Stimulated activated CD8-positive, alpha-beta memory T cell treated with anti-CD3 and anti-CD28 coated beads, Interleukin-4, amount 100 ng/mL, for 4 hours (primary cell): ENCODE measurements at places on chromosomes 4 and X.

GRCh38 chrX:154592505-154592904 lies 7.6 kb downstream of the CTAG1A start:
- no peak for DNase-seq

DNA sequence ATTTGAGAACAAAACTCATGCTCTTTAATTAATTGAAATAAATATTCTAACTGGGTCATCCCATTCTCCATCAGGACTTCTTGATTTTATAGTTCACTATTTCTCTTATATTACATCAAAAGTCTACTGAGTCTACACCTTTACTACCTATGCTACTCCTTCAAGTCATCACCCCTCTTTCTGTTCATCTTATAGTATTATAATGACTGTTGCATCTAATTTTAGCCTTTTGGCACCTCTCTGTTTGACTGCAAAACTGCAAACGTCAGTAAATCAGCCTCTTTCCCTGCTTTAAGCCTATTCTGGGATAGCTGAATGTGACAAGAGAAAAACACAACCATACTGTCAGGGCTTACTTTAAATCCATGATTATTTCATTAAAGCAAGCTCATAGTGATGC lies 639.1 kb downstream of the GABRG1 start:
- DNase-seq = no peak

- no peak for DNase-seq
These were observed 9.3 kb upstream of the GRPR start for GRCh38 chrX:16113978-16114565.

- DNase-seq = no peak
These were observed 135.3 kb downstream of the SHROOM3 start for GRCh38 chr4:76570141-76570973.

DNA sequence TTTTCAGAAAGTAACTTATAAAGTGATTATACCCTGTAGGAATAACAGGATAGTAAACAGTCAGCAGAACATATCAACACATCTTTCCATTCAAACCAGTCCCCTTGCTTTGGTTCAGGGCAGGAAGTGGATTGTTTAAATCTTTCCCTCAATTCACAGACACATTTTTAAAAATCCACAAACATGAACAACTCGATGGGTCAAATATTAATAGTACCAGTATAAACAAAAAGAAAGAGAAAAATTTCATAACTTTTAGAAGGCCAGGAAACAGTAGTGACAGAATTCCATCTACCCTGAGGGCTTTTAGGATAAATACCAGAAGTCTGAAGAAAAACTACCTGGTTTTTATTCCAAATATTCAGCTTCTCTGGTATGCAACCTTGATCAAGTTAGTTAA lies 1072.8 kb upstream of the PABPC4L start:
- no peak for DNase-seq

- DNase-seq = no peak
These were observed 39.3 kb downstream of the RNF212 start for GRCh38 chr4:1074077-1074476.
